ENCODE measurements at places on chromosomes 3 and 15.

DNA sequence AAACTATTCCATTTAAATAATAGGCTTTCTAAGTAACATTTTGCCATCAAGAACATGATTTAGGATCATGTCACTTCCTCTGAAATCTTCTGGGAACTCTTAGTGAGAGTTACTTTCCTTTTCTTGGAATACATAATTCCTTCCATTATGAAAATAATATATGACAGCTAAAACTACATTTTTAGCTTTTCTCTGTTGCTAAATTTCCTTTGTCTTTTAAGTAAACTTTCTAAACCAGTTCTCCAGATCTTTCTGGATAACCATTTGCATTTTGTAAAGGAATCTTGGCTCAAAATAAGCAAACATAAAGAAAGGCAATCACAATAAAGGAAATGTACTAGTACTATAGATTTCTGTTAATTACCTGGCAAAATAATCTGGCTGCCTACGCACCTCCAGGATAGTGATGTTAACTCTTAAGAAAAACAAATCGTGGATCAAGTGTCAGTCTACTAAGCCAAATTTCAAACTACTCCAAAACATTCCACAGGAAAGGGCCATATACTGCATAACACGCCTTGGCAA lies 165.7 kb downstream of the ZNF385D start:
- DNase-seq, result no peak

- no peak for DNase-seq
Observed at GRCh38 chr15:77611767-77612166, 20.9 kb downstream of the LINGO1 start.

DNA sequence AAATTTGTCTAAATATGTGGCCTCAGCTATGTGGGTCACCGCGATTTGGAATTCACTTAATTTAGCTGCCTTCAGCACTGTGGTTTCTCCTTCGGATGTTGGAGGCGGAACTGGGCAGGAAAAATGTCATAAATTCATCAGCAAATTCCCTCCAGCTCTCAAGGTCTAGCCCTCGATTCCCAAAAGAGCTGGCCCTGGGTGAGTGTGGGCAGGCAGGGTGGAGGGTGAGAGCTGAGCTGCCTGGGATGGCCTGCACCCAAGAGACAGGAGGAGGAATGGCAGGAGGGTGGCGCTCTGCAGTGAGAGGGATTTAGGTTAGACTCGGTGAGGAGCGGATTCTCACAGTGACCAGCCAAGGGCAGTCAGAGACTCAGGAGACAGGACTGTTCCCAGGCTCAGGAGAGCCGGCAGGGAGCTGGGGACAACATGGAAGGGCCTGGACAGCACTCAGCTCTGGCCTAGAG lies 57.1 kb downstream of the FEM1B start:
- DNase-seq, result no peak

DNA sequence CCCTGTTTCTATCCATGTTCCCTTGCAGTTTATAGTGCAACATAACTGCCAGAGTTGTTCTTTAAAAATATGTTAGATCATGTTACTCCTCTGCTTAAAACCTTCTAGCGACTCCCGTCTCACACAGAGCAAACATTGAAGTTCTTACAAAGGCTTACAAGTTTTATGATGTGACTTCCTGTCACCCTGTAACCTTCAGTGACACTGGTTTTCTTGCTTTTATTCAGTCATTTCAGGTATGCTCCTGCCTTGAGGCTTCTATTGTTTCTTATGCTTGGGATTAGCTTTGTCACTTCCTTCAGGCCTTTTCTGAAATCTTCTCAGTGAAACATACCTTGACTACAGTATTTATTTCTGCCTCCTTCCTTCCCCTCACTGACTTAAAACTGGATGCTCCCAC lies 252.1 kb downstream of the DOCK3 start:
- DNase-seq, result no peak

DNA sequence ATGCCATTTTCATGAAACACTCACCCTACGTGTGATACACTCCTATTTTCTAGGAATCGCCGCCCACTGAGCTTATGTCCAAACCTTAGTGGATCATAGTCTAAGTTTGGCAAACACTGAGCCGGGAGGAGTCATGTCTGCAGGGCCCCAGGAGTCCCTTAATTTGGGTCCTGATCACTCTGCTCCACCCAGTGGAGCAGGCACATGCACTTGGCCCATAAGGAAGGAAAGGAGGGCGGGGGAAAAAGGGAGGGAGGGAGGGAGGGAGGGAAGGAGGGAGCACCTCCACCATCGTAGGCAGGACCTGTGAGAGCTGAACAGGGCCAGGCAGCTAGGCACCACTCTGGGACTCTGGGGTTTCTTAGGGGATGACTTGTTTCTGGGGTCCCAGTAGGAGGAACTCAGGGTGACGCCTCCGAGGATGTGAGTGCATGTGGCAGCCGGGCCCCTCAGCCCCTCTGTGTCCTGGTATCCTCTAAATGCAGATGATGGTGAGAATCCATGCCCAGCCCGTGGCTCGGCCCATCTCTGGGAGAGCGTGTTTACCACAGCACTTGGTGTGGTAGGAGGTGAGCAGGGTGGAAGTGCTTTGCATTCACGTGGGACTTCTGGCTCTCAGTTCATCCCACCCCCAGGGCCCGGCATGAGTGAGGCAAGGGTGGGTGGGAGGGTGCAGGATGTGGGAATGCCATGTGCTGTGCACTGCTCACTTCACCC lies 109.4 kb downstream of the KLF13 start:
- DNase-seq, result no peak

GRCh38 chr3:112127522-112128494 lies 5.2 kb downstream of the GCSAM start:
- no peak for DNase-seq

DNA sequence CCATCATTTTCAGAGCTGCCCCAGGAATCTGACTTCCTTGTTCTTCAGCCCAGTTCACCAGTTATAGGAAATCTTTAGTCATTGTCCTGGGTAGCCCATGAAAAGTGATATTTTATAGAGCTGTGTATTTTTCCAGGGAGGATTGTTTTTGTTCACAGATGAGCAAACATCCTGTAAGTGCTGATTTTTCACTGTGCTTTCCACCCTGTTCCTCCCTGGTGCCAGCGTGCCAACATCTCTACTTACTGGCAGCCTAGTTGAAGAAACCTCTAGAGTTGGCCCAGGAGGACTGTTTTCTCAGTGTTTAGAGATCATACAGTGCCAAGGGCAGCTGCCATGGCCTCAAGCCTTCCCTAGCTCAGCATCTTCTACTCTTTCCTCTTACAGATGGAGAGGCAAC lies 41.3 kb downstream of the ST6GAL1 start:
- no peak for DNase-seq

- DNase-seq, result no peak
Observed at GRCh38 chr3:23809294-23809693, 3.5 kb downstream of the UBE2E1 start.

GRCh38 chr3:95394286-95394685 lies 1331.4 kb downstream of the NSUN3 start:
- DNase-seq, result no peak

DNA sequence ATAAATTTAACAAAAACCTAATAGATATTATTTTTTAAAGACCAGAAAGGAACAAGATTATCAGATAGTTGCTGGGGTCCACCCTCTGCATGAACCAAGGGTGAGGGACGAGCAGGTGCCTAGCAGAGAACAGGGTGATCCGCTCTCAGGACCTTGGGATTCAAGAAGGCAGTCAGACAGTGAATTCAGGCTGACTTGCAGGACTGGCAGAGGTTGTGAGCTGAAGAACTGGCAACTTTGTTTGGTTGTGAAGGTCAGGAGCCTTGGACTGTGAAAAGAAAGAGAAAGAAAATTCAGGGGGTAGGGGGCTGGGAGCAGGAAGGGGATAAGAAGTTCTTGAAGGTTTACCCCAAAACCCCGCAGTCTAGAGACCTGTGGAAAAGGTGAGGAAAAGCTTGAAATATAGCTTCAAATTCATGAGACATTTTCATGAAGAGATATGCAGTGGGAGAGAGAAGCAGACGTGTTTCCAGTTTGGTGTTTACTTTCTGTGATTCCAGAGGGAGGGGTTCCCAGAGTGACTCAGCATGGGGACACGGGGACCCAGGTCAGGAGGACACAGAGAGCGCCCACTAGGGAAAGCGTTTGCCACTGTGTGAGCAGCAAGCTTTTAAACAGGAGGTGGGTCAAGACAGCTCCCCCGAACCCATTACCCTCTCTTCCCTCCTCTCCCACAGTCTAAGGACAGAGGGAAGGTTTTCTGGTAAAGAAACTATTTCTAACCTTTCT lies 217.2 kb upstream of the UMPS start:
- no peak for DNase-seq

- no peak for DNase-seq
Observed at GRCh38 chr3:121989943-121990342, 32.1 kb downstream of the ILDR1 start.

DNA sequence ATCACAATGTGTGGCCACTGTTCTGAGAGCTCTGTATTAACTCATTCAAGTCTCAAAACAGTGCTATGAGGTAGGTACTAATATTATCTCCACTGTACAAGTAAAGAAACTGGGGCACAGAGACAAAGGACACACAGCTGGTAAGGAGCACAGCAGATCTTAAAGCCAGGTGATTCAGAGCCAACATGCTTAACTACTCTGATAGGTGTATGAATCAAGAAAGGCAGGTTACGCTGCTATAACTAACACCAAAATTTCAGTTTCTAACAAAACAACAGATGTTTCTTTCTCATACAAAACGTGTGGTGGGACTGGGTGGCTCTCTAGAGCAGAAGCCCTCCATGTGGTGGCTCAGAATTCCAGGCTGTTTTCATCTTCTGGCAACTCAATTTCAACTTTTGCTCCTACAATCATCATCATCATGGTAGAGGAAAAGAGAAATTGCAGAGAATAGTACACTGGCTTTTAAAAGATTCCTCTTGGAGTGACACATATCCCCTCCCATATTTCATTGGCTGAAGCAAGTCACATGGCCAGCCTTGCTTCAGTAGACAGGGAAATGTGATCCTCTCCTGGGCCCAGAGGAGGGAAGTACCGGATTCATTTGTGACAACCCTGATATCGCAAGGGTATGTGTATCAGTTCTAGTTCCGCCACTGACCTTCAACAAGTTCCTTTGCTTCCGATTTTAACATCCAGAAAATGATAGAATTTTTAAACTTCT lies 126.2 kb upstream of the PTX3 start:
- no peak for DNase-seq

Measured in activated CD4-positive, alpha-beta T cell treated with anti-CD3 and anti-CD28 coated beads, Interleukin-2, amount 50 U/mL, for 1 hour (primary cell).